ENCODE measurements at places on chromosomes 5 and 9.

DNA sequence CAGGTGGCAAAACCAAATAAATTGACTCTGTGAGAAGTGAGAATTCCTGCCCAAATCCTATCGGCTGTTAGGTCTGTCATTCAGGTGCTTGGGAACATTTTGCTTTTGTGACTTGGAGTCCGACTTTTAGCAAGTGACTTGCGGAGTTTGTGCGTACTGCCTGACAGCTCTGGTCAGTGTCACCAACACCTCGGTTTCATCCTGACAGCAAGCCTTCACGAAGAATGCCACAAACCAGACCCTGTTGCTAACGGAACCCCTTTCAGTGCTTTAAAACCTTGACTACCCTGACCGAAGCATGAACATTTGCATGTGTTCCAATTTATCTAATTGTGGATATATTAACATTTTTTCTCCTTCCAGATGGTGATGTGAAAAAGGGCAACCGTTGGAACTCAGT lies 26.5 kb downstream of the LIX1 start:
- no peak for DNase-seq

DNA sequence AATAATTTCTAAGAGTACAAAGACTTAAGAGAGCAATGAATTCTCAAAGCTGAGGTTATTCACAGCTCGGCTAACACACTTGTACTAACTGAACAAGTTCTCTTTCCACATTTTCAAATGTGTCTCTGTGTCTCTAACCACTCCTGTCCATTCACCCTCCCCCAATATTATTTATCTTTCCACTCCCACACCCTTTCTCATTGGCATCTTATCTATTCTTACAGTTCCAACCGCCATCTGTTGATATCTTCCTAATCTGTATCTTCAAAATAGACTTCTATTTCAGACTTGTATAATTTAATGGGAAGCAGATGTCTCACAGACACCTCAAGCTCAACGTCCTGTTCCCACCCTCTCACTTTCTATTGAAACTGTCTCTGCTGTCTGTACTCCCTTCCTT lies 205.9 kb downstream of the ANXA1 start:
- no peak for DNase-seq

DNA sequence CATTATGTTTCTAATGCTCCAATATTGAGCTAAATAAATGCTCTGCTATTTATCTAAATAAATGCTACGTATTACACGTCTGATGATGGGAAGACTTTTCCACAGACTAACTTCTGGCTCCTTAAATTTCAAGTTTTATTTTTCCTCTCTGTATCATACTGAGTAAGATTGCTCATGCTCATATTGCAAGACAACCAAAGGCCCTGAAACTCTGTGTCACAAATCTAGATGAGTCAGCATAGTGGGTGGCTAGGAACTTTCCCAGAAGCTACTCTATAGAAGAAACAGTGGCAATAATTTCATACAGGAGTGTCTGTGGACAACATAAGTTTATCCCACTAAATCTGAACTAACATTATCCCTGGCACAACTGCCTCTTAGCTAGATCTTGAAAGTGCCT lies 53.0 kb upstream of the RFX3 start:
- DNase-seq = no peak

GRCh38 chr5:76372323-76373054 lies 30.6 kb upstream of the IQGAP2 start:
- no peak for DNase-seq

DNA sequence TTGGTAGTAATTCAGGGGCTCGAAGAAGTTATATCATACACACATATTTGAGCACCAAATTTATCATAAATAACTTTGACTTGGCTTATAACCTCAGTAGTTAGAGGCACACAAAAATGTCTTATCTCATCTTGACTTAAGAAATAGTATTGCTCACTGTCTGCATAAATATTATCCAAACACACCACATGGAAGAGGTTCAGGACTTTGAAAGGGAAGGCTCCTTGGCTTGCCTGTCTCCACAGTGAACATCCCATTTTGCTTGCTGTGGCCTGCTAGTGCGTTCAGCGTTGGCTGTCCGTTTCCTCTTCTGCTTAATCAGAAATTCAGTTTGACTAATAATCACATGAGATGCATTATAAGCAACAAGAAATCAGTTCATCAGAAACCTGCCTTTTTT lies 13.9 kb downstream of the GRXCR2 start:
- DNase-seq = no peak

GRCh38 chr9:121150188-121150587 lies 51.5 kb downstream of the RAB14 start:
- DNase-seq = no peak

GRCh38 chr9:123478967-123479602 lies 123.1 kb downstream of the CRB2 start:
- DNase-seq = no peak

- DNase-seq = no peak
Observed at GRCh38 chr9:110050925-110051355, 157.0 kb downstream of the C9orf152 start.

GRCh38 chr5:90054612-90055011 lies 354.9 kb downstream of the CETN3 start:
- no peak for DNase-seq

DNA sequence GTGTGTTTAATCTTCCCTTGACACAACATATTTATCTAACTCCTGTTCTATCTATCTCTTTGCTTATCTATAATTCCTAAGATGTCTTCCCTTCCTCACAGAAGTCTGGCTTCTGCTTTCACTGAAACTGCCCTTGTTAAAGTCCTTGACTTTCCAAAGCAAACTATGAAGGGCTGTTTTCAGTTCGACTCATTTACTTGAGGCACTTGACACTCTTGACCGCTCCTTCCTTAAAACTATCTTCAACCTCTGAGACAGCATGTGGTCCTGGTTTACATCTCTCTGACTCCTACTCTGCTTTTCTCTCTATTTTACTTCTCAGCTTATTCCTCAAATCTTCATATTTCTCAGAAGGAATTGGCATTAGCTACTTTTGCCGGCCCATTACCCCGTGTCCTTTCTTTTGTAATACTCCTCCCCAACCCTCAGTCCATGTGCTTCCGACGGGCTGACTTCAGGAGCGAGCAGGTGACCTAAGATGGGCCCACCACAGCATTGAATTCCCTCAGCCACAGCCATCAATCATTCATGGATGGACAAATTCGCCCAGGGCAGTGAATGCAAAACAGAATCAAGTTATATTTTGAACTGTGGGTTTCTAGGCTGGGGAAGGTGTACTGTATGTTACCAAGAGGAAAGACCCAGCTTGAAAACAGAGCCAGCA lies 1089.2 kb downstream of the PTPRD start:
- DNase-seq = no peak

DNA sequence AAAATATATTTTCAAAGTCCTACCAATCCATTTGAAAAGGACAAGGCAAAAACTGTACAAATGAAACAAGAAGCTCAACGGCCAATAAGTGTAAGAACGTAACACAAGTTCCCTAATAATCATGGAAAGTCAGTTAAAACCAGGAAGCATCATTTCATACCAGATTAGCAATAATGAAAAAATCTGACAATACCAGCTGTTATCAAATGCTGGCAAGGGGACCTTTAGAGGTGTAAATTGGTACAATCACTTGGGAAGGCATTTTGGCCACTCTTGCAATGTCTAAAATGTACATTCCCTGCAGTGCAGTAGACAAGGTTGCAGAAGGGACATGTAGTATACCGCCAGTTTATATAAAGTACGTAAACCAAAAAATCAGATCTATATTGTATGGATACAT lies 10.1 kb upstream of the SEMA5A start:
- DNase-seq = no peak

- DNase-seq = no peak
Observed at GRCh38 chr5:60551829-60552228, 148.1 kb downstream of the DEPDC1B start.

DNA sequence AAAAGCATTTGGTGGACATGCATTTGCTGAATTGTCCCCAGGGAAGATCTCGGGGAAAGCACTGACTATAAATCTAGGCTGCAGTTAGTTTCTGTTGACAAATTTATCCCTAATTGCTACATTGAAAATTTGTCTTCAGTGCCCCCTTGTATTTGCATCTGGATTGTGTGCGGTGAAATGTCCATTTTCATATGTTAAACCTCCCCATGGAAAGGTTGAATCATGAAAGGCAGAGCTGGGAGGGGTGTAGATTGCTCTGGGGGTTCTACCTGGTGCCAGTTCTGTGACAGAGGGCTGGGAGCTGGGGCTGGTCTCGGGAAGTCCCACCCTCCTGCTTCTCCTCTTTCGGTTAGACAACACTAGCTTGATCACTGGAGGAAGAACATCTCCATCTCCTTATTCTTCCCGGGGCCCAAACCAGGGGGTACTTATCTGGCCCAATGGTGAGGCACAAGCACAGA lies 101.9 kb downstream of the GADD45G start:
- no peak for DNase-seq

DNA sequence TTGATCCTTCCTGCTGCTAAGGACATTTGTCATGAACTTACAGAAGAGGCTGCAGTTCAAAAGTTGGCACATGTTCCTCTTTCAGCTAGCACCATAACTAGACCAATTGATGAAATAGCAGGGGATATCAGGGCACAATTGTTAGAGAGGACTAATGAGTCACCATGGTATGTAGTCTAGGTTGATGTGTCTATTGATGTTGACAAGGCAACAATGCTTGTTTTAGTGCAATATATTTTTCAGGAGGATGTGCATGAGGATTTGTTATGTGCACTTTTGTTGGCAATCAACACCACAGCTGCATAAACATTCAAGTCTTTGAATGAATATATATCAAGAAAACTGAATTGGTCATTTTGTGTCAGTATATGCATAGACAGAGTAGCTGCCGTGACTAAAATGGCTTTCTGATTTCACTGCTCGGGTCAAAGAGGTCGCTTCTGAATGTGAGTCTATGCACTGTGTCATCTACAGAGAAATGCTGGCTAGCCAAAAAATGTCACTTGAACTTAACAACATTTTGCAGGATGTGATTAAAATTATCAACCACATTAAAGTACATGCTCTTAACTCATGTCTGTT lies 68.0 kb downstream of the FGF10 start:
- DNase-seq = no peak

GRCh38 chr5:150227606-150228273 lies 37.9 kb downstream of the SLC6A7 start:
- DNase-seq = no peak

- DNase-seq = no peak
Observed at GRCh38 chr5:30041831-30042385, 1151.6 kb upstream of the CDH6 start.

GRCh38 chr5:154444556-154445421 lies 1.0 kb upstream of the SAP30L start:
- DNase-seq = peak; percentile 28

DNA sequence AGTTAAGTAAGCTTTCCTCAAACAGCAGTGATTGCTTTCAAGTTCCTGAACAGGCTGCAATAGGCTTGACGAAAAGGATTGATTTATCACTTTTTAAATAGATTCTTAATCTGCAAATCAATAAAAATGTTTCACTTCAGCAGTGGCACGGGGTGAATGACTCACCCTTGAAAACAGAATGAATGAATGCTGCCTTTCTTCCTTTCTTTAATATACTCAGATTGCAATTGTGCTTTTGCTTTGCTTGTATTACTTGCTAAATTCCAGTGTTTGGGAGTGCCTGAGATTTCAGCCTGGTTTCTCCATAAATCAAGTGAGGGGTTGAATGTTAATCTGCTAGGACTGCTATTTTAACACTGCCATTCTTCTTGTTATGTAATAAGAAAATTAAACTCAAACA lies 1293.8 kb downstream of the PTPRD start:
- no peak for DNase-seq

DNA sequence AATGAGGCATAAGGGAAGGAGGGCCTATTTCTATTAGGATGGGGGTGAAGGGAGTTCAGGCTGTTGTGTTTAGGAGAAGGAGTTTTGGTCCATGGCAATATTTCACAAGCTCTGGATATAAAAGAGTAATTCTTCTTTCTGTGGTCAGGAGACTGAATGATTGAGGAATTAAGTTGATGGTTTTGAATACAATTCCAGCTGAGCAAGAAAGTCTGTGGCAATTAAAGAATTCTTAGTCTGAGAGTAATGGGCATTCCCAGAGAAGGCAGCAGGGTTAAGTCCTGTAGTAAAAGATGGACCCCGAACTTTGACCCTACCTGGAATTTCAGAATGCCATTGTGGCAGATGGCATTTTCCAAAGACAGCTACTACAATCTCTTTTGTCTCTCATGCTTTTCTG lies 202.6 kb downstream of the TLE4 start:
- DNase-seq = no peak

DNA sequence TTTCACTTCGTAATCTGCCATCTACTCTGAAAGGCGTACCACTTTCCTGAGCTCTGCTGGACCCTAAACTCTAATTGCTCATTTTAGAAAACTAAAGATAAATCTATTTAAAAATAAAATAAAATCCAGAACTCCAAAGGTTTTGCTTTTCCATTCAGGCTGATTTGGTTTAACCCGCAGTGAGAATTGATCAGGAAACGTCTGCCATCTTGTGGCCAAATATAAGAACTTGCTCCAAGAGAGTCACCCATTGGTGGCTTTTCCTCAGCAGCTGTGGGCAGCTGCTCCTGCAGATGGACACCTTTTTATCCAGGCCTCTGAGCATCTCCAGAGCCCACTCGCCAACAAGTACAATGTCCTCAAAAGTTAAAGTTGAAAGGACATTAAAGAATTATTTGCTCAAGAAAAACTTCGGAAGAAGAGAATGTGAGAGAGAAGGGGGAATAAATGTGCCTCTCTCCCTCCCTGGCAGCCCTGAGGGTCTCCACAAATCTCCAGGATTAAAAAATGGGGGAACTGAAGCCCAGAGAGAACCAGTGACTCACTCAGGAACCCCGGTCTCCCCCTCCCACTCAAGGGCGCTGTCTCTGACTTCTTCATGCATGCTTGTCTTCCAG lies 4.1 kb downstream of the SAXO1 start:
- DNase-seq = peak; percentile 51

GRCh38 chr5:56433039-56433617 lies 200.0 kb upstream of the ANKRD55 start:
- no peak for DNase-seq

GRCh38 chr9:5863092-5863746 lies 27.5 kb upstream of the MLANA start:
- DNase-seq = no peak

GRCh38 chr5:53360811-53361210 lies 119.6 kb upstream of the FST start:
- DNase-seq = no peak

DNA sequence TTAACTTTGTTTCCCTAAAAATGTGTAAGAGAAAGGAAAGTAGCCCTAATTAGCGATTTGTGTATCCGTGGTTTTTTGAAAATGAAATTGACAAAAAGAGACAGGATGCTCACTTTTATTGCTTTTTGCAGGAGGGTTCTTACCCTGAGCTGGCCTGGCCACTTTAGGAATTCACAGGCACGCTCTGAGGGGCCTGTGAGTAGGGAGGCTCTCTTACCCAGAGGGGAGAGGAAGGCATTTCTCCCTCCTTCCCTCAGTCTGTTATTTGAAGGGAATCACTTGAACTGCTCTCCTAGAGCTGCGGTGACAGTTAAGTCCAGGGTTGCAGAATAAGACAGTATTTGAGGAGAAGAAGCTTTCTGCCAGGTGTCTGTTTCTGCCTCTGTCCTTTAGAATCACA lies 16.7 kb downstream of the PIK3R1 start:
- DNase-seq = no peak

- no peak for DNase-seq
Observed at GRCh38 chr5:159416438-159416837, 86.2 kb upstream of the IL12B start.

GRCh38 chr5:1164696-1165630 lies 36.4 kb upstream of the SLC6A19 start:
- no peak for DNase-seq

- no peak for DNase-seq
Observed at GRCh38 chr5:139468421-139468931, 2.3 kb upstream of the SMIM33 start.

All from endothelial cell (in vitro differentiated cells).